ENCODE measurements at places on chromosomes 11 and 22.

DNA sequence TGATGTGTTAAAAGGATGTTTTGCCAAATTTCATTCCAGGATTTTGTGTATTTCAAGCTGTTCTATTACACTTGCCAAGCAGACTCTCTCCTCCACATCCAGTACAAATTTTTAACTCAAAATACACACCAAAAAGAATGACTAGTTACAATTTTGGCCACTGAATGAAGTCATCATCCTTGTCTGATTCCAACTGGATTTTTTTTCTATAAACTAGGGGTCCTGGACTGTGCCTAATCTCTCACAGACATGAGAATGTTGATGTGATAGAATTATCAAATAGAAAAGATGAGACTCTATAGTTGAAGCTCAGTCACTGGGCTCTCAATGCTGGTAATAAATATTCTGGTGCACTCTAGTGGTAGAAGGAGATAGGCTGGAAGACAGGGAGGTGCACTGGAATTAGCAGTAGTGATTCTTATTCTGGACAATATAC, 85.8 kb downstream of the FANCF start:
- DNase-seq = no peak

DNA sequence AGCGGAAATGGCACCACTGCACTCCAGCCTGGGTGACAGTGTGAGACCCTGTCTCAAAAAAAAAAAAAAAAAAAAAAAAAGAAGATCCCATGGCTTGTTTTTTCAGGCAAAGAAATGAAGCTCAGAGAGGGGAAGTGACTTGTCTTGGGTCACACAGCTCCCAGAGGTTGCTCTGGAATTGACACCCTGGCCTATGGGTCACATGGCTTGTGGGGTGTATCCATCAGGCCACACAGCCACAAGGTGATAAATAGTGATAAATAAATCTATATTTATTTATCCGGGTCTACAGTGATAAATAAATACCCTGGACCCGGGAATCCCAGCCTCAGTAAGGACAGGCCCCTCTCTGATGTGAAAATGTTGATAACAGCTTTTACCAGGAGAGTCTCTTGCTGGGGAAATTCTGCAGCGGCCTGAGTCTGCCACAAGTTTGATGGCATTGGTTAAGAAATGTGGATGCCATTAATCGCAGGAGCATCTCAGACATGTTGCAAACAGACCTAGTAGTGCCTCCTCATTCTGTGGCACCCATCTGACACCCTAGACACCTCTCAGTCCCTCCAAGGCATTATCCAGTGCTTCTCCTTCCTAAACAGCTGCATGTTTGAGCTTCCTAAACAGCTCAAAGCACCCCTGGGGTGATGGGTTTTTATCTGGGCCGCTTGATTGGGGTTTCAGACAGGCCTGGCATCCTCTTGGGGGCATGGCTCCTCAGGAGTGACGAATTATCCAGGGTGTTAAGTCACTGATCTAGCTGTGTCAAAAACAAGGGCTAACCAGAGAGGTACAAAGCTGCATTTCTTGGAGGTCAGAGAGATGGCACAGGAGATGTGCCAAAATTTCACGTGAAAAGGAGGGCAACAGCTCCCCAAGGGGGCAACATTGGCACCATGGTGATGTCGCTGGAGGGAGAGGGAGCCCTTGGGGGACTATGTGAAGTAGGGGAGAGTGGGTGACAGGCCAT, 1.9 kb upstream of the EMID1 start:
- no peak for DNase-seq

- DNase-seq = no peak
These were observed 8.1 kb downstream of the SHANK2 start for GRCh38 chr11:71244116-71244810.

- no peak for DNase-seq
These were observed 77.7 kb downstream of the TRIM44 start for GRCh38 chr11:35740061-35740799.

- no peak for DNase-seq
These were observed 9.4 kb upstream of the PVALB start for GRCh38 chr22:36826262-36826661.

Measured in activated CD4-positive, CD25-positive, alpha-beta regulatory T cell (primary cell).